HT1080 (cell line): ENCODE measurements at places on chromosomes 3 and 15.

DNA sequence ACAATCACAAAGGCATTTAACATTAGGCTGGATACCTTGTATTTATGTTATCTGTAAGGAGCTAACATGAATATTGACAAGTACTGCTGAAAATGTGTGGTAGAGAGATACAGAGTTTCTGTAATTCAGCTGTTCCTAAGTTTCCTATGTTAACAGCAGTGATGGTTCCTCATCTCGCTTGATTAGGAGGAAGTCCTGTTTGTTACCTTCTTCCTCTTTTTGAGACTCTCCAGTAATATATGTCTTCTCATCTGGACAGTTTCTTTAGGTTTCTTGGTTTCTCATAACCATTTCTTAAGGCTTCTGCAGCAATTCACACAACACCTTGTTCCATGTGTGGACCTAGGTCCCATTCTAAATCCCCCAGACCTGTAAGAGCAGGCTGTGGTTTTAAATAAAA lies 11.4 kb upstream of the PEX5L start:
- DNase-seq = no peak

DNA sequence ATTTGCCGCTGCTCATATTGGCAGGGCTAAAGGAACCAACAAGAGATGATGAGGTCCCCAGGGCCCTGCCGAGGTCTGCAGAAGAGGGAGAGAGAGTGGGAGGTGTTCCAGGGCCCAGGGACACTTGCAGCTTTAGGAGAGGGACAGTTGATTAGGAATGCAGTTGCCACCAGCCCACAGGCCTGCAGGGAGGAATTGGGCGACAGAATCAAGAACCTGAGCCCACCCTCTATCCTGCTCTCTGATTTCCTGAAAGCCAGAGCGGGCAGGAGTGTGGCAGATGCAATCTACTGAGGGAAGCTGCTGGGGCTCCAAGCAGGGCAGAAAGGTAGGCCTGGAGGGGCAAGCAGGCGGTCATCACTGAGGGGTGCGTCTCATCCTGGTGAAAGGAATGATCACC lies 12.1 kb upstream of the PRR23E start:
- DNase-seq = no peak

- DNase-seq = no peak
Measured at GRCh38 chr3:194688946-194689345, 3.3 kb downstream of the FAM43A start.

- no peak for DNase-seq
Measured at GRCh38 chr3:164419220-164419619, 659.1 kb downstream of the SI start.

DNA sequence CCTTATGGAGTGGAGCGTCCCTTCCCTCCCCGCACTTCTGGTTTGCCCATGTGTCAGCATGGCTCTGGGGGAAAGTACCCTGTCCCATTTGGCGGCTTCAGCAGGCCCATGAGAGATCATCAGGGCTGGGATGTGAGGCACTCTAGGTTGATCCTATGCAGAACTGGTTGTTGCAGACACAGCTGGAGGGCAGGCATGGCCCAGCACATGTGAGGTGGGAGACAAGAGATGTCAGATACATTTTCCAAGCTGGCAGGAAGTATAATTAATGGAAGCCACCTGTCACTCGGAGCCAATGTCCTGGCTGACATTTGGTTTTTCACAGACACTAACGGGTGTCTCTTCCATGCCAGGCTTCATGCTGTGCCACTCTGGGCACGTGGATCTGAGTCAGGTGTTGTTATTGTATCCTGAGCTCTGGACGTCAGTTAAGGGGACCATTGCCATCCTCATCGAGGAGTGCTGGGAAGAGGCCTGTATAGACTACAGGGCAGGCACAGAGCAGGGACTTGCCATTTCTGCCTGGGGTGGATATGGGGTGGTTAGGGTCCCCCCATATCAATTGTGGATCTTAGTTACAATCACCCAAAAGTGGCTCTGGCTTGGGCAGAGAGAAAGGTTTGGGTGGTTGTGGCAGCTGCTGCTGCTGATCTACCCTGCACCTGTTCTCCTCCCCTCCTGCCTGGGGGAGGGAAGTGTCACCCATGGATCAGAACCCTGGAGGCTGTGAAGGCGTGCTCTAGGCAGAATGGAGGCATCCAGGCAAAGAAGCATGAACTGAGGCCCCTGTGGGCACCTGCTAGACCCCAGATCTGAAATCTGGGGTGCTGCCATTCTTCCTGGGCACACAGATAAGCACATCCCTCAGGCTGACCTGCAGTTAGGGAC lies 140.7 kb downstream of the FBLN2 start:
- DNase-seq = no peak

- peak; percentile 27 for DNase-seq
Measured at GRCh38 chr3:49462222-49462621, 7.8 kb upstream of the DAG1 start.

- DNase-seq = peak; percentile 8
Measured at GRCh38 chr15:93656041-93656440, 567.0 kb upstream of the RGMA start.

- no peak for DNase-seq
Measured at GRCh38 chr15:42094512-42094963, at the start of gene PLA2G4D. TSS of gene PLA2G4D (minus strand) at chr15:42094562. CDS start at chr15:42094459, 103 bp downstream.

DNA sequence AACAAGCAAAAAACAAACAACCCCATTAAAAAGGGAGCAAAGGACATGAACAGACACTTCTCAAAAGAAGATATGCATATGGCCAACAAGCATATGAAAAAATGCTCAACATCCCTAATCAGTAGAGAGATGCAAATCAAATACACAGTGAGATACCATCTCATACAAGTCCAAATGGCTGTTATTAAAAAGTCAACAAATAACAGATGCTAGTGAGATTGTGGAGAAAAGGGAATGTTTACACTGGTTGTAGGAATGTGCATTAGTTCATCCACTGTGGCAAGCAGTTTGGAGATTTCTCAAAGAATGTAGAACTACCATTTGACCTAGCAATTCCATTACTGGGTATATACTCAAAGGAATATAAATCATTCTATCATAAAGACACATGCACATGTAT lies 44.5 kb downstream of the RIOX2 start:
- DNase-seq = no peak

DNA sequence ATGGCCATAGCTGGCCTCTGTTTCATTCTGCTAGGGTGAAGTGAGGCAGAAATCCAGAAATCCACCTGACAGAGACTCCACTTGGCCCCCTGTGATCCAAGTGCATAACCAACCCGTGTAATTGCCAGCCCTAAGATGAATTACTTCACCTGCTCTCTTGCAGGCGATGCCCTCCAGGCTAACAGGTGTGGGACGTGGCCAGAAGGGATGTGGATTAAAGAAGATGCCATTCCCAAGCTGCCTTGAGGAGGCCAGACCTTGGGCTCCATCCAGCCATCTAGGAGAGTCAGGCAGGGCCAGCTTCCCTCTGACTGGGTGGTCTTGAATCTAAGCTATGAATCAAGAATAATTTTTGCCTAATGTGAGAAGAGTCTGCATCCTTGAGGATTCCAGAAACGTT lies 154.5 kb upstream of the BNIP2 start:
- no peak for DNase-seq

GRCh38 chr3:30141927-30142326 lies 464.5 kb upstream of the TGFBR2 start:
- DNase-seq = no peak

DNA sequence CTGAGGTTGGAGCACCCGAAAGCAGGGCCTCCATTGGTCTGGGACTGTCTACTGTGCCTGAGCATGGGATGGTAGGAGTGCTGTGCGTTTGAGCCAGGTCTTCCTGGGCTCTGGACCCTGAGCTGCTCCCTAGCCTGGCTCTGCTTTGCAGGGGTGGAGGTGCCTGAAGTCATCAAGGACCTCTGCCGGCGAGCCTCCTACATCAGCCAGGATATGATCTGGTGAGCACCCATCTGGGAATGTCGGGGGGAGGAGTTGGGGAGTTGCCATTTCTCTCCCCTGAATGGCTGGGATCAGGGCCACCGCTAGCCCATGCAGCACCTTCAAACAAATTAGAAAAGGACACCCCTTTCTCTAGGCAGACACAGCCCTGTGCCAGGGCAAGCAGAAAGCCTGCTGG lies 20.7 kb downstream of the DUOX1 start:
- DNase-seq = no peak

DNA sequence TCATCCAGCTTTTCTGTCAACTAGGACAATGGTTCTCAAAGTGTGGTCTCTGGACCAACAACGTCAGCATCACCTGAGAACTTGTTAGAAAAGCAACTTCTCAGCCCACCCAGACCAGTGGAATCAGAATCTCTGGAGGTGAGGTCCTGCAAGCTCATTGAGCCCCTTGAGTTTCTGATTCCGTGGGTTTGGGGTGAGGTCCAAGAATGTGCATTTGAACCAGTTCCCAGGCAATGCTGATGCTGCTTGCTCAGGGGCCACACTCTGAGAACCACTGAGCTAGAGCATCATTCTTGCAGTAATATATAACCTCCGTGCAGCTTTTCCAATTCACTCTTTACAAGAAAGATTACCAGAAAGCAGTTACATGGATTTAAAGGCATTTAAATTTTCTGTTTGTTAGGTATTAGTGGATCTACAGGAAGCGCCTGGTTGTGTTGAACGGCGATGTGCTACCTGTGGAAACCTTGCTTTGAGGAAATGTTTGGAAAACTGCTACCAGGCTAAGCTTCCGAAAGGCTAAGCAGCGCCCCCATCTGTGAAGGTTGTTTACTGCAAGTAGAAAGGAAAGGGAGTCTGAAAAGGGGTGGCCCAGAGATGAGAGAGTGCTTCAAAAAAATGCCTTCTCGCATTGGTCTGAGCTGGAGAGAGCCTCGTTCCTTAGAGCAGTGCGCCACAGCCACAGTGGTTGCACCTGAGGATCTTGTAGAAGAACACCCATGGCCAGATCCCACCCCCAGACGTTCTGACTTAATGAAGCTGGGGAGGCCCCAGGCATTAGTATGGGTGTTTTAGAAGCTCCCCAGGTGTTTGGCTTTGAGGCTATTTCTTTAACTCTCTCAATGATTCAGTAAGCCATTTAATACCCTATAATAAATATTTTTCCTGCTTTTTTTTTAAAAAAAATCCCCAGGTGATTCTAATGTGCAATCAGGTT lies 50.0 kb downstream of the RLBP1 start:
- peak; percentile 48 for DNase-seq

DNA sequence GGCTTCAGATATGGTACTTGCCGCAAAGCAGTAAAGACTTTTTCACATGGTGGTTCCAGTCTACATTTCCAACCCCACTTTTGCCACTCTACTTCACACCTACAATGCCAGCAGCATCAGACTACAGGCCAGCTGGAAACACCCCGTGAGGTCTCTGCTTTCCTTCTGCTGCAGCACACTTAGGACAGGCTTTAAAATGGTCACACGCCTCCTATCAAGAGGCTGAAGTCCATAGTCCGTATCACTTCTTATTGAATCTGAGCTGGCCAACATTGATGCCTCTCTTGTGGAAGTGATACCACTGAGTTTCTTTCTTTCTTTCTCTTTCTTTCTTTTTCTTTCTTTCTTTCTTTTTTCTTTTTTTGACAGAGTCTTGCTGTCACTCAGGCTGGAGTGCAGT lies 59.8 kb downstream of the ZNF860 start:
- DNase-seq = no peak

DNA sequence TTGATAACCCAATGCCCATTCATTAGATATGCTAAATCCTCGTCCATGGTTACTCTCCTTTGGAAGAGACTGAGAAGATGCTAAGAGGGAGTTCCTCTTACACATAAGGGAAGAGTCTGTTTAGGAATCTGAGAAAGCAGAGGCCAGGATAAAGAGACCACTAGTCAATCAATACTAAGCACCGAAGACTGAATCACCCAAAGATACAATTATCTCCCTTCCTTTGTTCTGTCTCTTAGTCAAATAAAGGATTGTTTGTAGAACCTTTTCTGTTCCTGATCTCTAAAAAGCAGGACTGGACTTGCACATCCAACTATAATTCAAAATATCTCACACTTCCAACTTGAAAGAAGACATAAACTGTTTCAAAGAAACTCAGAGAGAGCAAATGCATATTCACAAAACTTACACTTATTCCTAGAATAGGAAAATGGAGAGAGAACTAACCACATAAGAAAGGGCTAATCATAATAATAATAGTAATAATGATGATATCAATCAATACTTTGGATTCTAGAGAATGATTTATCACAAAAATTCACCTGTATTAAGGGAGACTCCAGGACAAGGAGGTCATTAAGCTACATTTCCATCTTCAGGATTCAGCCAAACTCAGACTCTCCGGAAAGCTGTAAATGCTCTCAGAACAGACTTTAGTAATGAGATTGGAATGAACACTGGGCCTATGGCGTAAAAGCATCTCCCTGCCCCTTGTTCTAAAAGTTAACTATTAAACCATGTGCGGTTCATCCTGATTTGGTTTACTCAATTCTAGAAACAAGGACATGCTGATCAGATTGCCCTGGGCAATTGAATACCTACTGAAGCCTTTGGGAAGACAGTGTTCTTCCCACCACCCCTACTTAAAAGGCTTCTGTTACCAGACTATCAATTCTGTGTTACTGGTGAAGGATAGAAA lies 401.5 kb downstream of the ZBTB20 start:
- no peak for DNase-seq

- DNase-seq = peak; percentile 67
Measured at GRCh38 chr3:27978440-27978839, 256.3 kb upstream of the EOMES start.
